ENCODE measurements at places on chromosomes 13 and 19.
A peak's percentile ranks its signal among the peaks of the same experiment; 100 is the strongest.

GRCh38 chr19:42386974-42387707, 3.0 kb downstream of the CNFN start:
- DNase-seq, result peak; percentile 74

GRCh38 chr13:40814803-40815202, 25.4 kb downstream of the SLC25A15 start:
- no peak for DNase-seq

- peak; percentile 52 for DNase-seq
Observed at GRCh38 chr19:35140962-35141836, 1.9 kb upstream of the FXYD7 start.

GRCh38 chr13:28704919-28705318, 13.9 kb downstream of the SLC46A3 start:
- no peak for DNase-seq

DNA sequence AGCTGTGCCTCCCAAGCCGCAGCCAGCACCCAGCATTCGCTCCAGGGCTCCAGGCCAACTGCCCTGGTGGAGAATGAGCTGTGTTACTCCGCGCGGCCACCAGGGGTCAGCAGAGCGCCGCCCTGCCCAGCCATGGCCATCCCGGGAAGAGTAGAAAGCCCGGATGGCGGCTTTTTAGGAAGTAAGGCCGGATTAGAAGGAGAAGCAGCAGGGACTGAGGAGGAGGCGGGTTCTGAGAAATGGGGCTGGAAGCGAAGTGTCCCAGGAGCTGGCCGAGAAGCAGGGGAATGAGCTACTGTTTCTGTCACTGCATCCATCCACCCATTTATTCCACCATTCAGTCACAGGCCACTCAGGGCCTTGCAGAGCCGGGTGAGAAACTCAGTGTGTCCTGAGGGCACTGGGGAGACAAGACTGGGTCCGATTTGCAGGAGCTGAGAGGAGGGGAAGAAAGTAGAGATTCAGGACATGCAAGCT, 6.6 kb upstream of the NPAS1 start:
- peak; percentile 37 for DNase-seq

- no peak for DNase-seq
Observed at GRCh38 chr13:22240716-22241115, 569.8 kb downstream of the FGF9 start.

GRCh38 chr13:44273991-44274770, 99.4 kb upstream of the SERP2 start:
- no peak for DNase-seq

GRCh38 chr19:35442091-35442490, 6.0 kb upstream of the FFAR2 start:
- no peak for DNase-seq

DNA sequence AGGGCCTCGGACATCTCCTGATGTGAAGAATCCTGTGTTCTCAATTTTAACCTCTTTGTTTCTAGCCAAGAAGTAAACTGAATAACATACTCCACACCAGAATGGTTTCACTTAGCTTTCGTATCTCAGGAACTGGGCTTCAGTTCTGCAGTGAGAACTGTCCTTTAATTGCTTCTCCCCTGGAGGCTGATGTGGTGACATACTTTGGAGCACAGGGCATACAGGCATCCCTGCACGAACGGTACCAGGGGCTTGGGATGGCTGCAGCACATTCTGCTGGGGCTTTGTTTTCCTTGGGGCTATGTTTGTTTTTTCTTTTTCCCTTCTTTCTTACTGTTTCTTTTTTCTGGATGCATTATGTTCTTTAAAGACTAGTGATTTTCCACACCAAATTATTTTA, 230.5 kb downstream of the TM9SF2 start:
- DNase-seq, result no peak

- DNase-seq, result no peak
Observed at GRCh38 chr13:46961719-46962118, 64.9 kb upstream of the HTR2A start.

- DNase-seq, result no peak
Observed at GRCh38 chr13:54034047-54034446, 1005.4 kb downstream of the OLFM4 start.

DNA sequence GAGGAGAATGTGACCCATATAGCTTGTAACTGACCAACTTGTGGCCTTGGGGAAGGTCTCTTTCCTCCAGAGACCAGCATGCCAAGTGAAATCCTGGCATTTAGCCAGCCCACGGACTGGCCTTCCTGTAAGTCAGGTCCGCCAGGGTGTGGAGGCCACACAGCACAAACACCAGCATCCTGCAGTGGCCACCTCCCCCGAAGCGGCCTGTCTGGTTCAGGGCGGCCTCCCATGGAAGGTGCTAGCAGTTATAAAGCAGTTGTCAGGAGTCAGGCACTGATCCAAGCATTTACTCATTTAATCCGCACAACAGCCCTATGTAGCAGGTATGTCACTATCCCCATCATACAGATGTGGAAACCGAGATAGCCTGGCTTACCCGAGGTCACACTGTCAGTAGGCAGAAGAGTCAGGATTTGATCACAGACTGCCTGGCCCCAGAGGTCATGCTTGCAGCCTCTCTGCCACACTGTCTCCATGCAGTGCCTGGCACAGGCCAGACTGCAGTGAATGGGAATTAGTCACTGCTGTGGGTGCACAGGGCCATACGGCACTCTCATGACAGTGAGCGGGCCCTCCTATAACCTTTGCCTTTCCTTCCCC, 36.7 kb downstream of the CAPN12 start:
- no peak for DNase-seq

DNA sequence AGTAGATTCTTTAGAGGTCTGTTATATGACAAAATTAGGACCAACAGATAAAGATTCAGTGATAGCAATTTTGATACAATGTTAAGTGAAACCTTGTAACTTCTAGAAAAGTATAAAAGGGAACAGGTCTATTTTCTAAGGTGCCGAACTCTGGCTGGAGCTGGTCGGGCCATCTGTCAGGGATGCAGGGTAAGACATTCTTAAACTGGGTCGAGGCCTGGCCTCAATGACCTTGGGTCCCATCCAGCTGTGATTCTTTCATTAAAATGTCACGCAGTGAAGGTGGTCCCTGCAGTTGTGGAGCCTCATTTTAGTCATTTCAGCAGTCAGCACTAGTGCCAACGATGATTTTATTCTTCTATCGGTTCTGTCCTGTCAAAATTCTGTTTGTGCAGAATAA, 271.9 kb upstream of the SPRY2 start:
- DNase-seq, result no peak

- no peak for DNase-seq
Observed at GRCh38 chr19:57280962-57281400, 696 bp downstream of the ZNF460 start.

GRCh38 chr13:114065141-114065925, 67.1 kb downstream of the RASA3 start:
- peak; percentile 50 for DNase-seq

DNA sequence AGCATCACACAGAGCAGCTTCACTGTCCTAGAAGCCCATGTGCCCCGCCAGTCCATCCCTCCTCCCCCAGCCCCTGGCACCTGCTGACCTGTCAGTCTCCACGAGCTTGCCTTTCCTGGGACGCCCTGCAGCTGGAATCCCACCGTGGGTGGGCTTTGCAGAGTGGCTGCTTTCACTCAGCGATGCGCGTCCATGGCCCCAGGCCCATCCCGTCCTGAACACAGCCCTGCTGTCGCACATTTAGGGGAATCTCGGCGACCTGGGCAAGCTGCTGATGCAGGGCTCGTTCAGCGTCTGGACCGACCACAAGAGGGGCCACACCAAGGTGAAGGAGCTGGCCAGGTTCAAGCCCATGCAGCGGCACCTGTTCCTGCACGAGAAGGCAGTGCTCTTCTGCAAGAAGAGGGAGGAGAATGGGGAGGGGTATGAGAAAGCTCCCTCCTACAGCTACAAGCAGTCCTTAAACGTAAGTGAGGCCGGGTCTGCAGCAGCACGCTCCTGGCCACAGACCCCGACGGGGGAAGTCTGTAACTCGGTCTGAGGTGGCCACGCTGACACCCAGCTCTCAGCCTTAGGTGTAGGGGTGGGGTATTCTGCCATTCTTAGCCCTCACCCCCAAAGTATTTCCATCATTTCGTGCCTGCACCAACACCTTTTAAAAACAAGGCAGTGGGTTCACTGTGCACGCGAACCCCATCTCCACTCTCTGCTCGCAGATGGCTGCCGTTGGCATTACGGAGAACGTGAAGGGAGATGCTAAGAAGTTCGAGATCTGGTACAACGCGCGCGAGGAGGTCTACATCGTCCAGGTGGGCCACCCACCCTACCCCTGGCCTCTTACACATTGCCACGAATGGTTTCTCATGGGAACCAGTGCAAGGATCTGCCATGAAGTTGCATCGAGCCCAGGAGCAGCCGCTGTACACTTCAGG, 18.3 kb upstream of the F7 start:
- DNase-seq, result no peak

- DNase-seq, result no peak
Observed at GRCh38 chr19:54431255-54431838, 16.1 kb downstream of the TTYH1 start.

- no peak for DNase-seq
Observed at GRCh38 chr13:50474088-50474662, 369.3 kb downstream of the DLEU7 start.

DNA sequence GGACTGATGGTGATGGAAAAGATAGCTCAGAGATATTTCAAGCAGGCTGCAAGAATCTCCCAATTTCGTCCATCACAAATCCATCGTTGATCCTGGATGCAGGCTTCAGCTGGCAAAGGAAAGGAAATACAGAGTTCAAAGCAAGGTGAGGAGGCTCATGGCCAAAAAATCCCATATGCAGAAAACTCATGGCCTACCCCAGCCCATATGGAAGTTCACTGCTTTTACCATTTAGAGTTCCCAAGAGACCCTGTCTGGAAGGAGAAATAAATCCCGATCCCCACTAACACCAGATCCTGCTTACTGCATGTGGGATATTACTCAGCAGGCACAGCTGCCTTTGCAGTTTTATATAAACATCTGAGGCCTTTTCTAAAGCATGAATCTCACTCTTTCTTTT, 412.9 kb upstream of the SPRY2 start:
- DNase-seq, result no peak

- DNase-seq, result peak; percentile 86
Observed at GRCh38 chr19:7870571-7871436, 3.4 kb downstream of the PRR36 start.

DNA sequence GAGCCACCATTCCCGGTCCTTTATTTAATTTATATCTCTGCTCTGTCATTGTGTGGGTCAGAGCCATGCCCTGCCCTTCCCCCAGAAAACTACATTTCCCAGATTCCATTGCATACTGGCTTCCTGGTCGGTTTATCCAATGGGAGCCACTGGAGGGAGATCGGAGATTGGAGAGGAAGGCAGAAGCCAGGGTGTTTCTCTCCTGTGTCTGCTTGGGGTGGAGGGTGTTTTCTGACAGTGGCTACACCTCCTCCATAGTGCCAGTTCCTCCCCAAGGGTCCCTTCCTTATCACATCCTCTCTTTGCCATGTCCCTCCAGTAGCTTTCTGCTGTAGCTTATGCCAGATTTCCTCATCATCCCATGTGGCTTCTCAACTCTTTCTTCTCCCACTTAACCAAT, 19.0 kb downstream of the OLFM2 start:
- DNase-seq, result no peak

DNA sequence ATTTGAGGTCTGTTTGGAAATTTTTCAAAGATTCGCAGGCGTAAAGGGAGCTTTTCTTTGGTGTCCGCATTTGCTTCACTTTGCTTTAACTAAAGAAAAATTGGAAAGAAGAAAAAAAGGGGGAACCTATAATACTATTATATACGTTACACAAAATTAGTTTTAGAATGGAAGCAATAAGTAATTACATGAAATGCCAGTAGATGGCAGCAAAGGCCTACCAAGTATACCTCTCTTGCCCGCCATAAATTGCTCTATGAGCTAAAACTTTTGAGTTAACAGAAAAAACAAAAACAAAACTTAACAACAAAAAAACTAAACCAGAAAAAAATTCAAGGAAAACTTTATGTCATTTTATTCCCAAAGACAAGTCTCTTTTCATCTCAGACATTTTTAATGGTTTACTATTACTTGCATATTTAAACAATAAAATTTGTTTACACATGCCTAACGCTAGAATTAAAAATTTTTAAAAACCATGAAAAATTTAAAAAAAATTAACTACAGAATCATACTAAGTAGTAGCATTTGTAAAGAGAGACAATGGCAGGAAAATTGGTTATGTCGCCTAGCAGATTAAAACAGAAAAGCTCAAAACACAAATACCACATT, 271.4 kb downstream of the NALCN start:
- DNase-seq, result peak; percentile 25

GRCh38 chr13:50286324-50286723, 271.1 kb downstream of the KCNRG start:
- DNase-seq, result no peak

- no peak for DNase-seq
Observed at GRCh38 chr19:8340341-8341096, 2.5 kb downstream of the KANK3 start.

DNA sequence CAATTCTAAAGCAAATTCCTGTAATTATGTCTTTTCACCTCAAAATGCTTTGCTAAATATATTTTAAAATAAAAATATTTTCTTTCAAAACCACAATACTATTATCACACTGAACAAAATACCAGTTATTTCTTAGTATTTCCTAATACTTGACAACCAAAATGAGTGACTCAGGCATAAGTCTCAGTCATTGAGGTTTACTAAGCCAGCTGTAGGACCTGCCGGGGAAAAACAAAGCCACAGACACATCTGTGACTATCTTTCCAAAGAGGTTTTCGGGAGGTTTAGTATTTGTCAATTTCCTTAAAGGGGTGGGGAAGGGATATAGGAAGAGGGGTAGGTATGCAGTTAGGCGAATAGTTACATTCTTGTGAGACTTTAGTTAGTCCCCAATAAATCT, 3.2 kb upstream of the ZNF235 start:
- no peak for DNase-seq

DNA sequence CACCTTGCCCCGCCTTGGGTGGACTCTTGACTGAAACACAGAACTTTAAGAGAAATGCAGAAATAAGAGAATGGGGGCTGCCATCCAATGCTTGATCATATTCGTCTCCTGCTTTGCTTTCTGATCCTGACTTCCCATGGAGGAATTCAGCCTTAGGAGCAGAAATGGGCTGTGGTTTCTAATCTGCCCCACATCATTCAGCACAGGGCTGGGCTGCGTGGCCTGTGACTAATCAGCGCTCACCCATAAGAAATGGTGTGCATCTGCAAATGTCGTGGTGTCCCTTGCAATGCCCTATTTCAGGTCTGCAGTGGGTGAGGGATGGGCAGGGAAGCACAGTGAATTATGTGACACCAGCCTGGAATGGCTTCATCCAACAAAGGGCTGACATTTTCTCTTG, 60.7 kb upstream of the URI1 start:
- no peak for DNase-seq

- no peak for DNase-seq
Observed at GRCh38 chr13:75798353-75799255, 162.5 kb downstream of the LMO7 start.

- no peak for DNase-seq
Observed at GRCh38 chr19:16508546-16508945, 12.4 kb downstream of the C19orf44 start.

DNA sequence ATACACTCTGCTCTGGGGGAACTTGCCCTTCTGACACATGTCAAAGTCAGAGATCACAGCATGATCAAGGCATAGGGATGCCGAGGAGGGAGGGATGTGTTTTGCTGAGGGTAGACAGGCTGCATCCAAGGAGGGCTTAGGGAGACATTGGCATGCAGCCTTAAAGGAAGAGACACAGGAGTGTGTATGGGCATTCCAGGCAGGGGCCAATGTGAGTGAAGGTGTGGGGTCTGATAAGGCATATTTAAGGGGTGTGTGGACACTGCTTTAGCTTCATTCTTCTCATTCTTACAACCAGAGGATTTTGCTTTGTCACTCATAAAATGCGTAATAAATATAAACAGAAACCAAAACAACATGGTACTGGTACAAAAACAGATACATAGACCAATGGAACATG, 193.4 kb downstream of the RGCC start:
- DNase-seq, result no peak

Measured in NCI-H1436 (cell line).